T follicular helper cell (primary cell): ENCODE measurements at places on chromosomes 6 and 20.

DNA sequence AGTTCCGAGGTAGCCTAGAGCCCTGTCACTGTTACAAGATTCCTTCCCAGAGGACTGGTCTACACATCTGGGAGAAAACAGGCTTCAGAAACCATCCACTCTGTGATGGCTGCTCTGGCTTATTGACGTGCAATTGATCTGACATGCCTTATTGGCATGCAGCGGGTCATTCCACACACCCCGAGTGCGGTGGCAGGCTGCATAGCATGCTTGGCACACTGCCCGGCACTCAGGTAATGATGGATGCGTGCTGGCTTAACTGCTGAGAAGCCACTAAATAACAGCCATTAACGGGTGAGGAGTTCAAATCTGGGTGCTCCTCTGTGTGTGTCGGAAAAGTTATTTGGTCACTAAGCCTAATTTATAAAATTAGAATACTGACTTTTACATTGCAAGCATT, 67.9 kb upstream of the CDH4 start:
- no peak for DNase-seq

GRCh38 chr20:25669826-25670422, 26.7 kb downstream of the ZNF337 start:
- no peak for DNase-seq

GRCh38 chr6:12386816-12387215, 96.7 kb downstream of the EDN1 start:
- DNase-seq = no peak

DNA sequence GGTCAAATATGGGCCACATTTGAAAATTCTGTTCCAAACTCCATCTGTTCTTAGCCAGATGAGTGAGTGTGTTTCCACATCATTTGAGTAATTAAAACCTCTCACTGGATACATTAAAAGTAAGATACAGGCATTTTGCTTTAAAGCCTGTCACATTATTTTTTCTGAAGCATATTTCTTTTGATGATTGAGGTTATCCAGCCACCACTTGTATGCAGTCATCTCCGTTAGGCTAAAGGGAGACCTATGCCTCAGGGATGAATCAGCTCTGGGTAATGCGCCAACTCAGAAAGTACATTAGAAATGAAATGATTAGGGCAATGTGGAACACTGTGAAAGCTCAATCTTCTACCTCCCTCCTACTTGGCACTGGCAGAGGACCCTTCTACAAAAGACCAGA, 90.7 kb downstream of the SNAP25 start:
- DNase-seq = no peak

DNA sequence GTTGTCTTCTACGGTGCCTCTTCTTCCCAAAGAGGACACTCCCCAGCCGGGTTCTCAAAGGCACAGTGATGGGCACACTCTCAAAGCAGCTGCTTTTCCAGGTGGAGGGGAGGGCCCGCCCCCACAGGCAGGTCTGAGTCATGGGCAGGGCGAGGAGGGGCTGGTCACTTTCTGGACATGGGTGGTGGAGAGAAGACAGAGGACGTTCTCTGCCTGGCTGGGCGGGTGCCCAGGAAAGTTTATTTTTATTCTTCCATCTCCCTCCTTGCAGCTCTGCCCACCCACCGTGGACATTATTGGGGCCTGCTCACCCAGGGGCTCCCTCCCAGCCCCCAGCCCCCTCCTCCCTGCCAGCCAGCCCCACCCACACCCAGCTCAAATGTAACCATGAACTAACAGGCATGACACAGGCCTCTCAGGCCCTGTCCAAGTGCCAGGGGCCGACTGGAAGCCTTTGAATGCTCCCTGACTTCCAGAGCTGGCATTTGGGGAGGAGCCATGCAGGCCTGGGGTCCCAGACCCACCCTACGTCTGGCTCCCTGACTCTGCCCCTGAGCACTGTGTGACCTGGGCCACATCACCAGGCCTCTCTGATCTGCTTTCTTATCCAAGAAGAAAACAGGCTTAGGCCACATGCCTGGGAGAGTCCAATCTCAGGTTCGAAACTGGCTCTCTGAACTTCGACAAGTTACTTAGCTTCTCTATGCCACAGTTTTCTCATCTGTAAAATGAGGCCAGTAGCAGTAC, 8.0 kb downstream of the TGM2 start:
- DNase-seq = no peak

GRCh38 chr20:33791959-33792597, 19.1 kb upstream of the CHMP4B start:
- DNase-seq = peak; percentile 33

GRCh38 chr20:41179961-41180360, 42.6 kb downstream of the PLCG1 start:
- DNase-seq = no peak

- no peak for DNase-seq
Measured at GRCh38 chr20:23052904-23053303, 3.4 kb upstream of the THBD start.

GRCh38 chr20:40583205-40583604, 105.8 kb downstream of the MAFB start:
- no peak for DNase-seq

- no peak for DNase-seq
Measured at GRCh38 chr6:136811272-136811671, 11.1 kb upstream of the PEX7 start.

- DNase-seq = no peak
Measured at GRCh38 chr6:39420300-39421265, 98.1 kb upstream of the KCNK16 start.

GRCh38 chr20:24868396-24868927, 80.6 kb upstream of the CST7 start:
- DNase-seq = no peak

DNA sequence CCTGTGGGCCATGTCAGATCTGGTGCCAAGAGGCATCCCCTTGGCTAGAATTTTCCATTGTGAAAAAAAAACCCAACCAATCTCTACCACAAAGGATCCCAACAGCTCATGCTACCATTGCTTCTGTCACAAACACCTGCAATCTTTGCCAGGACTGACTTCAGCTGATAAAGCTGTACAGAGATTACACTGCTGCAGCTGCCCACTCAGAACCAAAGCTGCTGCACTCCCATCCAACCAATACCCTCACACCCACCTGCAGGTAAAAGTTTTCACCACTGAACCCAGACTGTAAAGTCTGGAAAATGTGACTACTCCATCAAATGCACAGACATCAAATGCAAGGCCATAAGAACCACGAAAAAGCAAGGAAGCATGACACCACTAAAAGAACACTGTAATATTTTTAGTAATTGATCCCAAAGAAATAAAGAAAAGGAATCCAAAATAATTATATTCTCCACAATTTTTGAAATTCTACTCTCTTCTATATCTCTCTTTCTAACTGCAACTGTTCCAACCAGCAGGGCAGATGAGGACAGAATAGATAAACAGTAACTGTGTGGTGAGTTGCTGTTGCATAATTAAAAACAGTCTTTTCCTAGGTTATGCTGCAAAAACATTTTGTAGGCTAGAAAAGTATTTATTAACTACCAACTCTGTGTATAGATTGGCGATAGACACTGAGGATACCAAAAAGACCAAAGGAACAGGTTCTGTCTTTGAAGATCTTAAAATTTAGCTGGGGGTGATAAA, 128.0 kb upstream of the MCHR2 start:
- DNase-seq = no peak

DNA sequence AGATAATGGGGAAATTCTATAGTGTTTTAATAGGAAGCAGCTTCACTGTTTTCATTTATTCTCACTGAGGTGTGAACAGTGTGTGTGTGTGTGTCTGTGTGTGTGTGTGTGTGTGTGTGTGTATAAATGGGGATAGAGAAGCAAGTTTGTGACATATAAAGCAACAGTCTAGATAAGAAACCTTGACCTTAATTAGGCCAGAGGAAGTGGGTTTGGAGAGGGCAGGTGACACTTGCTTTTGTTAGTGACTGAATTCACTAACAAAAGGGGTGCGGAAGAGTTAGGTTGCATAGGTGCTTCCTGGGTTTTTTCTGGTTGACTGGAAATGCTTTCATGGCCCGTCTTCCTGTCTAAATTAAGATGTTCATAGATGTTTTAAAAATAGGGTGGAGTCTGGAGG, 515.7 kb upstream of the FLRT3 start:
- no peak for DNase-seq
